Esophagus muscularis mucosa (tissue), 4 donors: ENCODE measurements at places on chromosomes 12 and 14.

DNA sequence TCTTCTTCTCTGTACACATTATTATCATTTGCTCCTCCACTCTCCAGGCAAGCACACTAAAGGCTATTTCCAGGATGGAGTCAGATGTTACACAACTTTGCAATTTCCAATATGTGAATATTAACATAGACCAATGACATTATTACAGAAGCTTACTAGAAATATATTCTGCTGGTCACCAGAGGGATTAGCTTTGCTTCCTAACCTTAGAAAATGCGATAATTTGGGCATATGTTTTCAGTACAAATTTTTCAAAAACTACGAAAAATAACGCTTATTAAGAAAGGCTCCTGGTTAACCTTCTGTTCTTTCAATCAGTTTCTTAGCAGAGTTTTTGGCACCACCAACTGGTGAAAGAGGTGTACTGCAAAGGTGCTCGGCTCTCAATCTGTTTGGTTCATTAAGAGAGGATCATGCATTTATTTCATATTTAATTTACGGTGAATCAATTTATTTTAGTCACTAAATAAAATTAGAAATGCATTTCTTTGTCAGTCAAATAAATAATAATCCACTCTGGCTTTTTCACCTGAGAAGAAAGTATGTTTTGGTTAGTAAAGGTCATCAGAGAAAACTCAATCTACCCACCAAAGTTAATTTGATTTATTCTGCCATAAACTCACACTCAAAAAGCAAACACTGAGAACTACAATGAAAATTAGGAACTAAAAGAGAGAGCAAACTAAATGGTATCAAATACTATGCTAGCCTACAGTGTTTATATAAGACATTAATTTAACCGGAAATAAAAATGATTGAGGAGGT is 39.2 kb downstream of the EFCAB11 start:
- DNase-seq = no peak

GRCh38 chr12:41476499-41477439 is 288.6 kb downstream of the PDZRN4 start:
- no peak for DNase-seq

DNA sequence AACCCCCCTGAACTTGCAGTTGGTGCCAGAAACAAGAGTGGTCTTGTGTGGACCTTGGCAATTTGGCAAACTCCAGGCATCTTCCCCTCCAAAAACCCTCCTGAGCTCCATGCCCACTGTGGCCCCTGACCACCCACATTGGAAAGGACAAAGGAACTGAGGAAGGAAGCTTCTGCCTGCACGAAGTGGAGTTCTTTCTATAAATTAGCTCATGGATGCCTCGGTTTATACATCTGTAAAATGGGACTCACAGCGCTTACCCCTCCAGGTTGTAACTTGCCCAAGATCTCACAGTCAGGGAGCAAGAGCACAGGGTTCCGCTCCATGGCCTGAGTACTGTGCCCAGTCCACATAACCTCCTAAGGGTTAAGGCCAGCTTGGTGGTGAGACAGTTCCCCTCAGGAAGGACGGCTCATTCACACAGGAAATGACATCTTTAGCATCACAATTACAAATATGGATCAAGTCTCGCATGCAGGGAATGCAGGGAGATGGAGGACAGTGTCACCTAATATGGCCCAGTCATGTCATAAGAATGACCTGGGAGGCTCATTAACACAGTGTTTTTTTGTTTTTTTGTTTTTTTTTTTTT is 66.6 kb downstream of the CLMN start:
- DNase-seq = no peak

DNA sequence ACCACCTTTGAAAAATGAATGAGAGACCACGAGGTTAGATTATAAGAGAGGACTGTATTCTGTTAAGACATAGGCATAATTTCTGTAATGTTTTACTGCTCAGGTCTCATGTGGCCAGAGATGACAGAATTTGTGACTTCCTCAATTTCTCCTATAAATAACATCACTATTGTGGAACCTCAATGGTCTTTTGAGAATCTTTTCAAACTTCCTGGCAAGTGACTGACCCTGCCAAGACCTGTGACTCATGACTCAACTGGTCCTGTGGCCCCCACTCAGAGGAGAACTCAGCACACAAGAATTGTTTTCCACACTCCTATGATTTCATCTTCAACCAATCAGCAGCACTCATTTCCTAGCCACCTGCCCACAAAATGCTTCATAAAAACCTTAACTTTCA is 508.2 kb upstream of the ATP2B1 start:
- DNase-seq = no peak

DNA sequence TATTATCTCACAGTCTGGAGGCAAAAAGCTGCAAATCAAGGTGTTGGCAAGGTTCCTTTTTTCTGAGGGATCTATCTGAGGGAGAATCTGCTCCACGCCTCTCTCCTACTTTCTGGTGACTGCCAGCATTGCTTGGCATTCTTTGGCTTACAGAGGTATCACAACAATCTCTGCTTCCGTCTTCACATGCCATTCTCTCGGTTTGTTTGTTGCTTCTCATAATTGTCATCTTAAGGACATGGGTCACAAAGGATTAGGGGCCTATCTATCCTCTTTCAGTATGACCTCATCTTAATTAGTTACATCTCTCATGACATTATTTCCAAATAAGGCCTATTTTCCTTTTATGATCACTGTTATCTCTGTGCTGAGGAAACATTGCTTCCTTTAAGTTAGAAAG is 345.0 kb downstream of the FOXG1 start:
- DNase-seq = no peak

- no peak for DNase-seq
Measured at GRCh38 chr12:119302451-119303080, 32.0 kb upstream of the CCDC60 start.

- no peak for DNase-seq
Measured at GRCh38 chr12:107759410-107759809, 1.5 kb downstream of the PRDM4 start.

DNA sequence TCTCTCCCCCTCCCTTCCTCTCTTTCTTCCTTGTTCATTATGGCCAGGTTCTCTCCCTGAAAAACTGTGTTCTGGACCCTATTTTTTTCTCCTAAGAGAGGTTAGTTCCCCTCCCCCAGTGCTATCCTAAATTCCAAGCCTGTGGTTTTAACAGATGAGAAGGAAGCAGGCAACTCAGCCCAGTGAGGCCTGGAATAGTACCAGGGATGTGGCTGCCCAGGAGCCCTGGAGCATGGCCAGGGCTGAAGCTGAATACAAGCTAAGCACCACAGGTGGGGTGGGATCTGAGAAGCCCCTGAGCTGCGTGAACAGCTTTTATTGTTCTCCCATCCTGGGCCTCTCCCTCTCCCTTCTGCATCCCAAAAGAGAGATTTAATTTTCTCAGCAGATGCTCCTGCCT is 1581.3 kb upstream of the TMEM132C start:
- DNase-seq = no peak

GRCh38 chr14:93936926-93937325 is 9.8 kb downstream of the FAM181A start:
- no peak for DNase-seq

DNA sequence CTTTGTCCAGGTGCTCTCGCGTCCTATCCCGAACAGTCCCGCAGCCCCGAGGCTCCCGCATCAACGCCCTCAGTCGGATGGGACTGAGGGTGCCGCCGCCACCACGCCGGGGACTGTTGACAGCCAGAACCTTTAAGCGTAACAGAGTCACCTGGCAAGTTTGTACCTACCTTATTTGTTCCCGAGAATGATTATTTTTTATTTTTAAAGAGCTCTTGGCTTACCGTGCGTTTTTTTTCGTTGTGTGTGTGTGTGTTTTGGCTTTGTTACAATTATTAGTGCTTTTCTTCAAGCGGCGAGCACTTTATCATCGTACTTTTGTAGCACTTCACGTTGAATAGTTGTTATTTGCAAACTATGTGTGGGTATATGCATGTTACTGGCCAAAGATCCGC is 463 bp downstream of the COA8 start:
- DNase-seq = no peak

DNA sequence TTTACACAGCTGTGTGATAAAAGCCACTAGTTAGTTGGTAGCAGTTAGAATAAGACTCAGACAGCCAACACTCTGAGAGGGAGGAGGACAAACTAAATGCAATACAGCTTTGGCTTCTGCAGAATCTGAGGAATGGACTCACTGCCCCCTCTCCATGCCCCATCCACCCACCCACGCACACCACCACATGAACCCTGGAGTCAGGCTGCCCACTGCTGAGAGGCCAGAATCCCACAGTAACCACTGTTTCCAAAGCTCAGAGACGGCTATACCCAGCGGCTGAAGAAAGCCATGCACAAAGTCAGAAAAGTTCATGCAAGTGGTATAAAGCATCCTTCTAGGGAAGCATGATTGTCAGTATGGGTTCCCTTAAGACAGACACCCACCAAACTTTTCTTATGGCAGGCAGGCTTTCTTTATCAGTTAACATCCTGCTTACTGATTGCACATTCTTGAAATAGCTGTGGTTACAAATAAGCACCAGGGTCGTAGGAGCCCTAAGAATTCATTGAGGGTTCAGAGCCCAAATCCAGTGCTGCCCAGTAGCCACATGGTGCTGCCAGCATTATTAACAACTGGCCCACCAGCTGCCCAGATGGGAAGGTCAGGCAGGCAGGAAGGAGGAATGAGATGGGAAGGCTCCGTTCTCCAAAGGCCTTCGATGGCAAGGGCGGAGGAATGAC is 61.5 kb downstream of the NT5DC3 start:
- no peak for DNase-seq

GRCh38 chr12:15227004-15227679 is 5.9 kb upstream of the RERG start:
- DNase-seq = no peak

GRCh38 chr12:9619411-9620179 is 11.9 kb upstream of the KLRB1 start:
- DNase-seq = no peak
